Activated CD4-positive, alpha-beta T cell treated with anti-CD3 and anti-CD28 coated beads, Interleukin-2, amount 10 ng/mL, durations not matched to agents 7 days and 5 days (primary cell): ENCODE measurements at places on chromosomes 3 and 15. TPM values are rescaled to one million over a fixed set of nuclear protein-coding genes. Genes with fewer than 3 reads are reported as not detected.

The A4GNT gene
- total RNA-seq = not detected

DNA sequence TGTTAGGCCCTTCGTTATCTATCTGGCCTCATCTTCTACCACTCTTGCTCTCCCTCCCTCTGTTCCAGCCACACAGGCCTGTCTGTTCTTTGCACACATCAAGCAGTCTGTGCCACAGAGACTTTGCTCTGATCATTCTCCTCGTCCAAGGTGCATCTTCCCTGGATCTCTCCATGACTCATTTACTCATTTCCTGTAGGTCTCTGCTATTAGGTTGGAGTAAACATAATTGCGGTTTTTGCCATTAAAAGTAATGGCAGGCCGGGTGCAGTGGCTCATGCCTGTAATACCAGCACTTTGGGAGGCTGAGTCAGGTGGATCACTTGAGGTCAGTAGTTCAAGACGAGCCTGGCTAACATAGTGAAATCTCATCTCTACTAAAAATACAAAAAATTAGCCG is 9.5 kb upstream of the C3orf49 start:
- DNase-seq = no peak

DNA sequence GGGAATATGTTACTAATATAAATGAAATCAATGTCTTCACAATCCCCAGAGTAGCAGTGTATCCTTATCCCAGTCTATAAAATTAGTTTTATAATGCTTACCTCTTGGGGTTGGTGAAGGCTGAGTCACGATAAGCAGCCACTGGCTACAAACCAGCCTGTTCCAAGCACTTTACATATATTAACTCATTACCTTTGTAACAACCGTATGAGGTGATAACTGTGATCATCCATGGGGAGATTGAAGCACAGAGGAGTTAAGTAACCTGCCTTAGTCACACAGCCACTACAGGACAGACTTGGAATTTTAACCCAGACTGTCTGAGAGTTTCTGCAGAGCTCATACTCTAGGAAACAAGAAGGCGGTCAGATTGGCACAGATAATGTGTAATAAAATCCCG is 43.3 kb upstream of the MITF start:
- DNase-seq = no peak

DNA sequence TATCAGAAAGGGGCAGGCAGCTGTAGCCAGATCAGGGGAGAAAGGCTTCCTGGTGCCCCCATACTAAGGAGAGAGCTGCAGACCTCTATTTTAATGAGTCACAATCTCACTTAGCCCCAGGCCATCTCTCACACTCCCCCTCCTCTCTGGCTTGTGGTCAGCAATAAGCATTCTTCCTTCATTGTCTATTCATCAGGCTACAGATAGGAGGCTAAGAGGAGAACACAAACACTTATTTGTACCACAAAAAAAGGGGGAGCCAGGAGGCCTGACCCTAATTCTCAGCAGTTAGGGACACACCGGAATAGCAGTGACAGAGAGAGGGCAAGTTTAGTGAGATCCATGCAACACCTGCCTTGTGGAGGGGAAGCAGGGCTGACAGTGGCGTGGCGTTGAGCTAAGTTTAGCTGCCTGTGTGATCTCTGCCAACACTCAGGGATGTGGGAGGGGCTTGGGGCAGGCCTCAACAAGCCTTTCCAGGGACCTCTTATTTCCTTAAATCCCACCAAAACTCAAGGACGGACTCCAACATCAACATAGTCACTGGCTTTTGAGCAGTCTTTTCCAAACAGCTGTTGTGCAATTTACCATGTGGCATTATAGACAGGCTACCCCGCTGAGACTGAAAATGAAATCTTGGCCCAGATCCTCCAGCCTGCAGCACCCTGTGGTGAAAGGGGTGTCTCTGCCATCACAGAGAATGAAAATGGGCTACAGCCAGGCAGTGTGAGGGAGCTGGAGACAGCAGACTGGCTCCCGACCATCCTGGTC is 191.9 kb upstream of the TSC22D2 start:
- DNase-seq = no peak

DNA sequence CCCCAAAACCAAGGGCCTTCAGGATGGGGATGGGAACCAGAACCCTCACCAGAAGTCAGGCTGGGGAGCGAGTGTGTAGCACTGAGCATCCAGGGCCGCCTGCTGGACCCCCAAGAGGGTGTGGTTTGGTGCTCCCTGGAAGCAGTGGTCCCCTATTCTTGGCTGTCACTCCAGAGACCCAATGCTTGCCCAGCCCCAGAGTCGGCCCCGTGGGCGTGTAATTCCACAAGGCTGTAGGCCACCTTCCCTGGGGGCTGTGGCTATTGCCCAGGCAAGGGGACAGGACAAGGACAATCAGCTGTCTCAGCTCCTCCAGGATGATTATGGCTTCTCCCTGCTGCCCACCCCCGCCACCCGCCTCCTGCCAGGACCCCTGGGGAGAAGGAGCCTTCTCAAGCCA is 14.5 kb downstream of the IGDCC3 start:
- DNase-seq = no peak

- DNase-seq = no peak
Observed at GRCh38 chr3:63762934-63763550, 56.1 kb upstream of the C3orf49 start.

DNA sequence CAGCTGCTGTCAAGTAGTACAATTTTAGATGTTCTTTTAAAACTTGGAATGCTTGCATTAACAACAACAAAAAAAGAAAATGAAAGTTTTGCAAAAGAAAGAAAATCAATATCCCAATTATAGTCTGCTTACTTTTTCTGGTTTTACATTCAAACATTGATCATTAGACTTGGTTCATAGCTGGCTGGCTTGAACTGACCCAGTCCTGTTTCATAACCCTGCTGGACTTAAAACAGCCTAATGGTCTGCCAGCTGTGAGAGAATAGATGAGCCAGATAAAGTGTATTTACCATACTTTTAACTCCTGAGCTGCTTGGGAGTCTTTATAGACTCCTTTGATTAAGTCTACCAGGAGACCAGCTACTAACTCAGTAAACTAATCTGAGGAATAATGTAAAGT is 59.2 kb downstream of the PIAS1 start:
- no peak for DNase-seq

DNA sequence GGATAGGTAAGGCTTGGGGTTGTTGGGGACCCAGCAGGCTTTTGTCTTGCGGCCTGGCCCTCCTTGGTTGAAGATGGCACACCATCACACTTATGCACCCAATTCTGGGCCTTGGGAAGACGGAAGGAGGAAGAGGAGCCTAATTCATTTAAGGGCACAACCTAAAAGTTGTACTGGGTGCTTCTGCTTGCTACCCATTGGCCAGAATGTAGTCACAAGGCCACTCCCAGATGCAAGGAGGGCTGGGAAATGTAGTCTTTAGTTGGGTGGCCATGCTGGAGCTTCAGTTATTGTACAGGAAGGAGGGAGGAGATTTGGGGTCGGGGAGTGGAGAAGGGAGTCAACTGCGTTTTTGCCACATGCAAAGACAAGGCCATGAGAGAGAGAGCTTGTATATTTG is 109.2 kb downstream of the TMEM266 start:
- DNase-seq = no peak

DNA sequence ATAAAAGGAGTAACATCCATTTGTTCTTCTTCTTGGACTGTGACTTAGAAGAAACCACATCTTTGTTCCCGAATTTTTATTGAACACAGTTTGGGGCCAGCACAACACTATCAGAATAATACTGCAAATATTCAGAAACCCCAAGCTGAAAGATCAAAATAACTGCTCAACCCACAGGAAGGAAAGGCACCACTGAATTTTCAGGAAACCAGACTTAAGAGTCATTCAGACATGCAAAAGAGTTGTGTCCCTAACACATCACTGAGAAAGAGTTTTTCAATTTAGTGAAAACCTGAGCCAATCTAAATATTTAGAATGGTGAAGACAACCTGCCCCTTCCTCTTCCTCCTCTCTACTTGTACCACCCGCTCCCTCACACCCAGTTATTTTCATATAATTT is 295.0 kb upstream of the RORA start:
- no peak for DNase-seq

The TMEM45A gene
- total RNA-seq = 0.17 TPM

- no peak for DNase-seq
Observed at GRCh38 chr3:122619040-122619439, 41.6 kb downstream of the PARP15 start.

- DNase-seq = no peak
Observed at GRCh38 chr15:49225572-49226281, 55.7 kb downstream of the GALK2 start.

- no peak for DNase-seq
Observed at GRCh38 chr15:51969728-51970127, 1.9 kb downstream of the LEO1 start.

- no peak for DNase-seq
Observed at GRCh38 chr15:71612397-71612722, 198.0 kb upstream of the NR2E3 start.

The PCLAF gene
- total RNA-seq = 121 TPM

GRCh38 chr3:141625506-141625905 is 112.6 kb upstream of the RNF7 start:
- DNase-seq = no peak

DNA sequence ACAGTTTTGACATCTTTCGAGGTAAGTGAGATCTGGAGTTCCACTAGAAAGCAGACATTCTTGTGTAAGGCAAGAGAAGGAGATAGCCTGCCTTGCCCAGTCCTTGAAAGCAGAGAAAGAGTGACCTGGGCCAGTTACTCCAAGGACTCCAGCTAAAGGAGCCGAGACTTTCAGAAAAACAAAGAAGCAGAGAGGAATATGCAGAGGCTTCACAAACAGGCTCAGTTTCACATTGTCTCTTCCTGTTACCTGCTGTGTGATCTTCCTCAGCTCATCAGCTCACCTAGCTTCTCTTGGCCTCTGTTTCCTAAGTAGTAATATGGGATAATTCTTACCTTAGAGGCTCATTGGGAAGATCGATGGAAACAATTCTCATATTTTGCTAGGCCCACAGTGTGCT is 81.0 kb downstream of the CDC25A start:
- no peak for DNase-seq

DNA sequence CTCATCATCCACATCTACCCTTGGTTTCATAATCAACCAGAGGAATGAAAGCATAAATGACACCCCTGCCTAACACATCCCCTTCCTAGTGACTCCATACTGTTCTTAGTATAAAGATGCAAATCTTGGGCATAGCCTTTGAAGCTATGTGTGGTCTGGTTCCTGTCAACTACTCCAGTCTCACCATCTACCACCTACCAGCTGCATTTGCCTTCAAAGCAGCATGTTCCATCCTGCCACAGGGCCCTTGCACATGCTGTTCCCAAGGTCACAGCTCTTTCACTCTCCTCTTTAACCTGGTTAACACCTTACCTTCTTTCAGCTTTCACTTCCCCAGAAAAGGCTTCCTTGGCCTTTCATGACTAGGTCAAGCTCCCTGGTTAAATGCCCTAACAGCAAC is 62.3 kb upstream of the ARHGEF3 start:
- no peak for DNase-seq

DNA sequence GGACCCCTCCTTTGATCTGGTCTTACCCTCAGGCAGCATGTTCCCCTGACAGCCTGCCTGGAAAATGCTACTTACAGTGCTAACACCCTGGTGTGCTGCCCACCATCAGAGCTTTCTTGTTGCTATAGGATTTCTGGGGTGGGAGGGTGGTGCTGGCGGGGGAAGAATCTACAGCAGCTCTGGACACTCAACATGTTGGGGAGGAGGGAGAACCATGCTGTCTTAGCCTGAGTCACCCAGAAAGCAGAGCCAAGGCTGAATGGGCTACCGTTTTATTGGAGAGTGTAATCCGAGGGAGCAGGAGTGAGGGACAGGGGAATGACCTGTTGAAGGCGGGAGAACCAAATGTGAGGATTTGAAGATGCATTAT is 45.6 kb downstream of the MFSD1 start:
- DNase-seq = no peak

GRCh38 chr3:12175844-12176453 is 17.2 kb upstream of the TIMP4 start:
- no peak for DNase-seq

DNA sequence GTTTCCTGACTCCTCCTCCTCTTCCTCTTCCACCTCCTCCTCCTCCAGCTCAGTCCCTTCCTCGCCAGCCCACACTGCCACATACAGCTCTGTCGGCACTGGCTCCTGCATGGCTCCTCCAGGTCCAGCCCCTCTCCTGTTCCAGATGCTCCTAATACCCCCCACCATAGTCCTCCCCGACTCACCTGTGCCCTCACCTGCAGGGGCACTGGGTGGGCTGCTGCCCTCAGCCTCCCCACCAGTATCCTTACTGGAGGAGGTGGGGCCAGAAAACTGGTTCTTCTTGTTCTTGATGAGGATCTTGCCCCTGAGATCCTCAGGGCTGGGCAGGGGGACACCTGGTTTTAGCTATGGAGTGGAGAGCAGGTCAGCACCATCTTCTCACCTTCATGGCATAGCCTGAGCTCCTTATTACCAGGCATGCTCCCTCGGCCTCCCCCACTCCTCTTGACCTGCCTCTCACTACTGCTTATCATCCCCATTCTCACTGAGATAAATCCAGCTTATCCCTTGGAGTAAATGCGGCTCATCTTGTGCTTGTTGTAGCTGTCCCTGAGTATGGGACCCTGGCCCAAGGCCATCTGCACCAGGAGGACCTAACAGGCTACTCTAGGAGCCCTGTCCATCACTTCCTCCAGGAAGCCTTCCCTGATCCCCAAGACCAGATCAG is 11.0 kb downstream of the PLCB2 start:
- DNase-seq = no peak

GRCh38 chr3:46187341-46187700 is 20.8 kb downstream of the CCR1 start:
- DNase-seq = no peak

The TGM5 gene
- total RNA-seq = not detected

GRCh38 chr3:58164199-58164879 is 46.4 kb downstream of the DNASE1L3 start:
- DNase-seq = no peak
